Fibroblast of skin of back (primary cell): ENCODE measurements at places on chromosomes 12 and 14.

DNA sequence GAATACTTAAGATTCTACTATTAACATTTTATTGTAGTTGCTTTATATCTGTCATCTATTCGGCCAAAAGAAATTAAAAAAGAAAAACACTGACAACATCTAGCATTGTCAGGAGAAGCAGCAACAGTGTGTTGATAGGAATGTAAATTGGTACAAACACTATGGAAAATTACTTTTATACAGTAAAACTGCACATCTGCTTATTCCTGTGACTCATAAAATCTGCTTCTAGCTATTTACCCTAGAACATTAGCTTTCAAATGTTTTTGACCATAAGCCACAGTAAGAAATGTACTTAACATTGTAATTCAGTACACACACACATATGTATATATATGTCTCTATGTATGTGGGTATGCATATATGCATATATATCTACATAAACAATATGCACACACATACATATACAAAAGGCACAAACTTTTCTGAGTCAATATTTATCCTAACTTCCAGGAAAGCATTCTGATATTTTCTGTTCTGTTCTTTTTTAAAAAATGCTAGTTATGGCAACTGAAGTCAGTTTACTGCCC lies 278.9 kb upstream of the GARIN2 start:
- no peak for DNase-seq

- DNase-seq, result peak; percentile 7
Measured at GRCh38 chr12:131980263-131980662, 30.5 kb downstream of the EP400 start.

- DNase-seq, result no peak
Measured at GRCh38 chr12:89092297-89092696, 260.0 kb downstream of the DUSP6 start.

- DNase-seq, result peak; percentile 86
Measured at GRCh38 chr12:96044017-96044942, 8.9 kb upstream of the LTA4H start.

DNA sequence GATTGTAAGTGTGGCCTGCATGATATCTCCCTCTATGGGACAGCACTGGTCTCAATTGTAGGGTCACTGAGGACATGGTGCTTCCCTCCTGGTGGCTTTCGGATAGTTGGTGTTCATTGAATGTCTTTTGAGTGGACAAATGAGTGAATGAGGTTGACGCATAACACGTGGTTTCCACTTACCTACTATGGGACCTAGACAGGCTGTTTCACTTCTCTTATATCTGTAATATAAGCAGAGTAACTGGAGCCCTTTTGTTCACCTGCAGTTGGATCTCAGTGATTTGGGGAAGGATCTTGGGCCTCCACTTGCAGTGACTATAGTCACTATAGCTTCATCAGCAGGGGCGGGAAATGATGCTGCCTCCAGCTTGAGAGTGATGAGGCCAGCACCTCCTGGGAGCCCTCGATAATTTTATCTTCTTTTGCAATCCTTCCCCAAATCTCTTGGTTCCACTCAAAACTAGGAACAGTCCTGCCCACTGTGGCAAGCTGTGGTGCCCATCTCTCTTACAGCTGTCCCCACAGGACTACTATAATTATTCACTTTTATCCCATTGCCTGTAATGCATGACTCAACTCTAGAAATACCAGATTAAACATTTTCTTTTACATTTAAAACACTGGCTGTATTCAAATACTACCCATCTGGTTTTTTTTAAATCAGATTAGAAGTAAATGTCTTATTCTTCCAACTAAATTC lies 242.9 kb downstream of the CHST11 start:
- peak; percentile 48 for DNase-seq
